ENCODE measurements at places on chromosomes 2 and 18. TPM values are rescaled to one million over a fixed set of nuclear protein-coding genes. Genes with fewer than 3 reads are reported as not detected.

SPP2 gene
- not detected for total RNA-seq

RALB gene
- 60.9 TPM for total RNA-seq

CAD gene
- total RNA-seq, result 27.3 TPM

LIMS3 gene
- 13.5 TPM for total RNA-seq

CHPF gene
- total RNA-seq, result 56.9 TPM

TWIST2 gene
- total RNA-seq, result 20.5 TPM

DSG4 gene
- 0.26 TPM for total RNA-seq

STK17B gene
- 37.3 TPM for total RNA-seq

CD8A gene
- not detected for total RNA-seq

CDC42EP3 gene
- 34.3 TPM for total RNA-seq

FAM237A gene
- total RNA-seq, result not detected

MDH1B gene
- total RNA-seq, result 1.2 TPM

ITPRIPL1 gene
- total RNA-seq, result 3.3 TPM

FANCL gene
- 73.8 TPM for total RNA-seq

AQP12A gene
- not detected for total RNA-seq

CHRNG gene
- 3.5 TPM for total RNA-seq

ATP6V1B1 gene
- total RNA-seq, result 0.63 TPM

ERICH2 gene
- total RNA-seq, result not detected

MAIP1 gene
- 14.4 TPM for total RNA-seq

ARHGAP28 gene
- 84.0 TPM for total RNA-seq

POTEI gene
- 0.05 TPM for total RNA-seq

COL6A3 gene
- total RNA-seq, result 1,173 TPM

ZNF521 gene
- total RNA-seq, result 58.3 TPM

CHRND gene
- 1.3 TPM for total RNA-seq

FAP gene
- 57.7 TPM for total RNA-seq

CCDC68 gene
- 41.3 TPM for total RNA-seq

PRKAG3 gene
- 1.2 TPM for total RNA-seq

DNAH7 gene
- 3.5 TPM for total RNA-seq

SERPINB11 gene
- total RNA-seq, result 3.5 TPM

EFEMP1 gene
- 146 TPM for total RNA-seq

PAIP2B gene
- 7.6 TPM for total RNA-seq

MC5R gene
- not detected for total RNA-seq

ANKRD30B gene
- not detected for total RNA-seq

MYO1B gene
- 138 TPM for total RNA-seq

HTR2B gene
- 3.0 TPM for total RNA-seq

MYL1 gene
- total RNA-seq, result 202 TPM

RIT2 gene
- 0.48 TPM for total RNA-seq

B4GALT6 gene
- total RNA-seq, result 7.5 TPM

GDF7 gene
- total RNA-seq, result 2.2 TPM

FBXO36 gene
- 3.2 TPM for total RNA-seq

MC2R gene
- total RNA-seq, result not detected

ST6GAL2 gene
- total RNA-seq, result 53.2 TPM

ATP6V1C2 gene
- total RNA-seq, result 0.21 TPM

NR4A2 gene
- total RNA-seq, result 2.9 TPM

LTBP1 gene
- 175 TPM for total RNA-seq

ANKRD30BL gene
- total RNA-seq, result 0.26 TPM

TMEM198 gene
- 2.0 TPM for total RNA-seq

DNAH6 gene
- 1.4 TPM for total RNA-seq

MYO7B gene
- total RNA-seq, result 0.11 TPM

TUBA4A gene
- total RNA-seq, result 4.8 TPM

ADRA2B gene
- total RNA-seq, result 1.6 TPM

MBOAT2 gene
- 58.4 TPM for total RNA-seq

LIPG gene
- total RNA-seq, result 5.0 TPM

DUSP11 gene
- total RNA-seq, result 47.6 TPM

DCC gene
- total RNA-seq, result 2.0 TPM

REG3G gene
- total RNA-seq, result not detected

CFC1 gene
- total RNA-seq, result not detected

DNMT3A gene
- 34.1 TPM for total RNA-seq

UGT1A8 gene
- 0.16 TPM for total RNA-seq
